ENCODE measurements at places on chromosomes 4 and X. TPM values are rescaled to one million over a fixed set of nuclear protein-coding genes. Genes with fewer than 3 reads are reported as not detected.

The STS gene
- 4.6 TPM for total RNA-seq

The CLCN4 gene
- total RNA-seq = 7.2 TPM

The PCDH18 gene
- total RNA-seq = 4.9 TPM

The NKX3-2 gene
- total RNA-seq = 5.2 TPM

The PRAF2 gene
- 44.4 TPM for total RNA-seq

The DDX53 gene
- not detected for total RNA-seq

The FMR1NB gene
- not detected for total RNA-seq

The TCP11X2 gene
- not detected for total RNA-seq

The TMEM35A gene
- total RNA-seq = 0.89 TPM

The PLA2G12A gene
- total RNA-seq = 17.8 TPM

The PGRMC1 gene
- total RNA-seq = 118 TPM

The CLDN24 gene
- total RNA-seq = not detected

The CT45A5 gene
- not detected for total RNA-seq

The CHRNA9 gene
- 2.8 TPM for total RNA-seq

The REPS2 gene
- total RNA-seq = 1.2 TPM

The LAS1L gene
- 35.4 TPM for total RNA-seq

The ASMT gene
- total RNA-seq = not detected

The GBA3 gene
- total RNA-seq = not detected

The KIT gene
- 5.3 TPM for total RNA-seq

The PDE5A gene
- 2.2 TPM for total RNA-seq

The CAPN6 gene
- 9.4 TPM for total RNA-seq

The KIAA0232 gene
- total RNA-seq = 25.0 TPM

The EDNRA gene
- total RNA-seq = 9.3 TPM

The PRMT9 gene
- 9.0 TPM for total RNA-seq

The CYSLTR1 gene
- not detected for total RNA-seq

The KLKB1 gene
- total RNA-seq = not detected

The MAP7D2 gene
- total RNA-seq = 1.3 TPM

The ZNF157 gene
- 0.54 TPM for total RNA-seq

The BEND2 gene
- not detected for total RNA-seq

The ANKRD50 gene
- total RNA-seq = 29.4 TPM

The PABPC1L2A gene
- total RNA-seq = 0.38 TPM

The PSAPL1 gene
- not detected for total RNA-seq

The NLGN4X gene
- total RNA-seq = 11.5 TPM

The RHOXF2 gene
- not detected for total RNA-seq

The JAKMIP1 gene
- total RNA-seq = 0.79 TPM

The VCX3A gene
- total RNA-seq = not detected

The TLR6 gene
- 3.1 TPM for total RNA-seq

The UGT2A1 gene
- not detected for total RNA-seq

The PDZD11 gene
- total RNA-seq = 47.4 TPM

Data from astrocyte (in vitro differentiated cells and primary cell).